ENCODE measurements at places on chromosomes 13 and 19. TPM values are rescaled to one million over a fixed set of nuclear protein-coding genes. Genes with fewer than 3 reads are reported as not detected.

Gene CGB2
- total RNA-seq: not detected

Gene ELSPBP1
- total RNA-seq: not detected

Gene CRX
- total RNA-seq: not detected

Gene ZNF700
- total RNA-seq: 9.2 TPM

Gene CASP14
- total RNA-seq: not detected
